Activated CD4-positive, alpha-beta T cell treated with anti-CD3 and anti-CD28 coated beads, Interleukin-2, amount 10 ng/mL, durations not matched to agents 7 days and 5 days (primary cell): ENCODE measurements at places on chromosomes 13 and 19. TPM values are rescaled to one million over a fixed set of nuclear protein-coding genes. Genes with fewer than 3 reads are reported as not detected.
A peak's percentile ranks its signal among the peaks of the same experiment; 100 is the strongest.

The CA11 gene
- 10.8 TPM for total RNA-seq

- H3K36me3 ChIP-seq = no peaks in the 10 kb centered on the region
- no peaks in the 10 kb centered on the region for H3K4me1 ChIP-seq
- H3K4me3 ChIP-seq = no peak overlapping the region
- H3K27ac ChIP-seq = no peak overlapping the region
- H3K27me3 ChIP-seq = no peaks in the 10 kb centered on the region
Observed at GRCh38 chr13:82879921-82880320, 1002.4 kb downstream of the SLITRK1 start.

DNA sequence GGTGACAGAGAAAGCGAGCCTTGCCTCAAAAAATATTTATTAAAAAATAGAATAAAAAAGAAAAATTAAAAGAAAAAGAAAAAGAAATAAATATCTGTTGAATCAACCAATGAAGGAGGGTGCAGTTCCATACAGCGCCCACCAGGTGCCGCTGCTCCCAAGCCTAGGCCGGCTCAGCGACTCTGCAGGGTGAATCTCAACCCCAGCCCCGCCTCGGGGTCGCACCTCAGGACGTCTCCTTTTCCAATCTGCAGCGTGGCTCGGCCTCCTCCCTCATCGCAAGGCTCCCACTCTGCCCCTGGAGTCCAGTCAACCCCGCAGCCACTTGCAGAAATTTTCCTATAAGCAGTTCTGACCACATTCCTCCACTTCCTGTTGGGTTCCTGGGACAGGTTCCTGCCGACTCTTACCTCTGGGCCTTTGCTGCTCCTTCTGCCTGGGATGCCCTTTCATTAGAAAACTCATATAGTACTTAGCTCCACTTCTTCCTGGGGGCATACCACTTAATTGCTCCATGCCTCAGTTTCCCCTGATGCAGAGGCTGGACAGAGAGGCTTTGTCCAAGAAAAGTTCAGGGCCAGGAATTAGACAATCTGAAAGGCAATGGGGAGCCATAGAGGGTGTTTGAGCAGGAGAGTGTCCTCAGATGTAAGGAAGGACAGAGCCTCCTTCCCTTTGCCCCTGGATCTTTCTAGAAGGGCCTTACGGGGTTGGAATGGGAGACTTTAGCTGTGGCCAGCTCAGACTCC lies 24.3 kb downstream of the NFILZ start:
- peaks cover 39% of the 10 kb centered on the region for H3K4me1 ChIP-seq
- H3K36me3 ChIP-seq = no peaks in the 10 kb centered on the region
- H3K27me3 ChIP-seq = peaks cover 11% of the 10 kb centered on the region
- peak; percentile 71 for DNase-seq

GRCh38 chr13:40793339-40793738 lies 3.9 kb downstream of the SLC25A15 start:
- no peak overlapping the region for H3K4me3 ChIP-seq
- H3K27me3 ChIP-seq = no peaks in the 10 kb centered on the region
- H3K36me3 ChIP-seq = peaks cover 12% of the 10 kb centered on the region
- H3K27ac ChIP-seq = no peak overlapping the region

DNA sequence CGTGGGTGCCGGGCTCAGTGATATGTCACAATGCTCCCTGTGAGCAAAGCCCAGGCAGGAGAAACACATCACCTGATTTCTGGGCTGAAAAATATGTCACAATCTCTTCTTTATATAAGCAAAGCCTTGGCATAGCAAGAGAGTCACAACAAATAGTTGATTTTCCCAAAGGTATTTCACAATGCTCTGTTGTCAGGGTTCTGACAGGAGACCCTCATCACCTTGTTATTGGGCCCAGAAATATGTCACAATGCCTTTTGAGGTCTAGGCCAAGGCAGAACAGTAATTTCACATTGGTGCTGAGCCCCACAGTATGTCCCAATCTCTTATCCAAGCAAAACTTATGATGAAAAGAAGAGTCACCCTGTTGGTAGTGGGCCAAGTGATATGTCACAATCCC lies 125.7 kb downstream of the ZNF675 start:
- H3K4me3 ChIP-seq = no peak overlapping the region
- DNase-seq = no peak
- H3K4me1 ChIP-seq = no peaks in the 10 kb centered on the region
- no peaks in the 10 kb centered on the region for H3K27me3 ChIP-seq

DNA sequence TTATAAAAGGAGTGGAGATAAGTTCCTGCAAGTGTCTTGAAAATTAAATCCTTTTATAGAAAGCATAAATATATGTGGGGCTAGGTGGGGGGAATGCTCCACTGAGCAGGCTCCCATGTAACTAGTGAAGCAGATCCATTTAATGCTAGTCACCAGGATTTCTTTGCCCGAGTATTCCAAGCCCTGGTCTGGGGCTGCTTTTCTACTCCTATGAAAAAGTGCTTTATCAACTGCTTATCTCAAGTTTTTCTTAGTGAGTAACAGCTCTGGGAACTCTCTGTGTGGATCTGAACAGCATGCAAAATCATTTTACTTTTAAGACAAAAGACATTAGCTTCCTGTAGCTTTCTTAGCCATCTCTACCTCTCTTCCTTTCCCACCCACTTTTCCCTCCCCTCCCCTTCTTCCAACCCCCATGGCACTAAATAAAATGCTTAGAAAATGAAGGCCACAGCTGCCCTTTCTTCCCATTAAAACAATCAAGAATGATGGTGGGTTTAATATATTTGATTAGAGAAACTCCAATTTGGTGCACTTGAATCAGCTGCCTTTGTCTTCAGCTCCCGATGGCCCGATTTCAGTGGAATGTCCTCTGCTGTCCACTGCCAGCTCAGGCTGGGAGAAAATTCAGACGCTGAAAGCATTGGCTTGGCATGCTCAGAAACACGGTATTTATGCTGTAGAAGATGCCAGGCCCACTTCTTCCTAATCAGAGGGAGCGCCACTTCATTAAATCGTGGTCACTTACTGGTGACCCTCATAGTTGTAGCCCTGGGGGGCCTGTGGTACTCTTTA lies 475.1 kb downstream of the FOXO1 start:
- H3K27ac ChIP-seq = peak overlapping the region; percentile 95
- peaks cover 4% of the 10 kb centered on the region for H3K36me3 ChIP-seq
- H3K27me3 ChIP-seq = no peaks in the 10 kb centered on the region
- peak overlapping the region; percentile 25 for H3K4me3 ChIP-seq

The PPFIA3 gene
- total RNA-seq = 1.6 TPM

The CCL25 gene
- total RNA-seq = 7.4 TPM

The ZNF20 gene
- 4.2 TPM for total RNA-seq

DNA sequence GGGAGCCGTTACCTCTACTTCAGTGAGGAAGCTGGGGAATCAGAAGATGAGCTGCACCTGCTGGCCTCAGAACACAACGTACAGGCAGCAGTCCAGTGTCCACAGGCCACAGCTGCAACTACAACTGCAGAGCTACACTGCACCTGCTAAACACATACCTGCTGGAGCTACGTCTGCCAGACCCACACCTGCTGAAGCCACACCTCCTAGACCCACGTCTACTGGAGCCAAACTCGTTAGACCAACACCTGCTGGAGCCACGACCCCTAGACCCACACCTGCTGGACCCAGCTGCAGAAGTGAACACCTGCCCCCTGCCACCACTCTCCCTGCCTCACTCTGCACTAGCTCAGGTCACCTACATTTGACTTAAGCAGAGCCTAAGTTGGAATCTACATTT lies 169.9 kb downstream of the USP12 start:
- peaks cover 28% of the 10 kb centered on the region for H3K27me3 ChIP-seq
- H3K4me3 ChIP-seq = no peak overlapping the region
- H3K27ac ChIP-seq = no peak overlapping the region
- no peak for DNase-seq
